ENCODE measurements at places on chromosomes 3 and 15.
A peak's percentile ranks its signal among the peaks of the same experiment; 100 is the strongest.

- no peak for DNase-seq
Observed at GRCh38 chr3:128334086-128334645, 132.5 kb downstream of the DNAJB8 start.

GRCh38 chr3:10666621-10667020, 149.4 kb upstream of the SLC6A11 start:
- peak; percentile 68 for DNase-seq

DNA sequence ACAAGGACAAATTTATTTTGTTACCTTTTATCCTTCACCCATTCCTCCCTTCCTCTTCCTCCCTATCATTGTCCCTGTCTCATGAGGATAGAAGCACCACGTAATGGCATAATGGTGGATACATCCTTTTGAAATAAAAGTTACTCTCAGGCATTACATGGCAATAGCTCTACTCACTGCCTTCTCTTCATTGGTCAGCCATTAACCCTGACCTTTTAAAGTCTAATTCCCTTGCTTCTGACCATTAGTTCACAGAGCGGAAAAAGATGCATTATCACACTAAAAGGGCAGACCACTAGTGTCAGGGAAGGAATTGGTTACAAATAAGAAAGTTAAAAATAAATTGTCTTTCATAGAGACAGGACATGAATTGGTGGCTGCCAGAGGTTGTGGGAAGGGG, 54.6 kb upstream of the EIF1B start:
- DNase-seq, result no peak

- no peak for DNase-seq
Observed at GRCh38 chr15:71559616-71560015, 250.7 kb upstream of the NR2E3 start.

DNA sequence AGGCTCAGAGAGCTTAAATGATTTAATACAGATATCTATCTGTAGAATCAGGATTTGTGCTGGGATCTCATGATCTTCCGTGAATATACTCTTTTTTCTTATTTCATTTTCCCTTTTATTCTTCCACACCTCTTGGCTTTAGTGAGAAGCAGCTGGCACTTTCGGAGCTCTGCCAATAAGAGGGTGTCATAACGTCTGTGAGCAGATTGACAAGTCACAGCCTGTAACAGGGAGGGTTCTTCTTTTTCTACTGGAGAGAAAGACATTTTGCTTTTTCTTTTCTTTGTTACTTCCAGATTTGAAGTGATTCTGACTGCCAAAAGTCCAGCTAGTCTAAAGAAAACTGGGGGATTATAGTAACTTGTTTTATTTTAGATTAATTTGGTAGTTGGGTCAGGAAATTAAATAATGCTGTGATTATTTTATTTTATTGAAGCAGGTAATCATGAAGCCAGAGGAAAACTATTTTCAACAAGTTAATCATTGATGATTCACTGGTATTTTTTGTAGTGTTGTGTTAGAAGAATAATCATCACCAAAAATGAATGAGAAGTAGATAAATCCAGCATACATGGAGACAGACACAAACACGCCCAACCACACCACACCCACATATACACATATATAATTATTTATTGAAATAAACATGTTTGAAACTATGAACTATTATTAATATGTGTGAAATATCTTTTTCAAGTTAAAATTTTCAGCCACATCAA, 69.8 kb downstream of the TNFAIP8L3 start:
- DNase-seq, result peak; percentile 21

GRCh38 chr3:146072824-146073223, 88.2 kb downstream of the PLOD2 start:
- DNase-seq, result no peak

- peak; percentile 46 for DNase-seq
Observed at GRCh38 chr3:414063-414462, 217.5 kb downstream of the CHL1 start.

GRCh38 chr15:25778161-25778560, 85.0 kb downstream of the ATP10A start:
- DNase-seq, result no peak

- DNase-seq, result no peak
Observed at GRCh38 chr15:69313432-69314000, 14.8 kb downstream of the PAQR5 start.

DNA sequence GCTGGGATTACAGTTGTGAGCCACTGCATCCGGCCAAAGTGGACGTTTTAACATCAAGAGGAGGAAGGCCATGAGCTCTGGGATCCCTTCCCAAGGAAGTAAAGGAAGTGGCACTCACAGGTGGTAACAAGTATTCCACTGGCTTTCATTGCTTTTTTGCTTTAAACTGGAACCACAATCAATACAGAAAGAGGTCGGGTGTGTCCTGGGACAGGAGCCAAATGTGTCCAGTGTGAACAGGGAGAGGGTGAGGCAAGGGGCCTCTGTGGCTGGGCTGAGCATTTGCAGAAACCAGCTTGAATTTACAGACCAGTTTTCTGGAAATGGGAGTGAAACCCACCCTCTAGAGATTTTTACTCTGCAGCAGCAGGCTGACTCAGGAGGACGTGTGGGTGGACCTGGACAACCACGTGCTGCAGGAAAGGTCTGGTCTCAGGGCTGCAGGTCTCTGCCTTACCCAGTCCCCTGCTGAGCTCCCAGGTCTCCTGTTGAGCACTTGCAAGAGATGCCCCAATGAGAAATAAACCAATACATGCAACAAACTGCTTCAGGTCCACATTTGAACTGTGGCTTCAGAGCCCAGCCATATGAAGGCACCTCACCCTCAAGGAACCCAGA, 42.8 kb upstream of the TMEM115 start:
- no peak for DNase-seq

GRCh38 chr3:126377211-126377610, 17.5 kb upstream of the CFAP100 start:
- DNase-seq, result no peak

- no peak for DNase-seq
Observed at GRCh38 chr15:64623347-64623996, 151.9 kb downstream of the RBPMS2 start.

DNA sequence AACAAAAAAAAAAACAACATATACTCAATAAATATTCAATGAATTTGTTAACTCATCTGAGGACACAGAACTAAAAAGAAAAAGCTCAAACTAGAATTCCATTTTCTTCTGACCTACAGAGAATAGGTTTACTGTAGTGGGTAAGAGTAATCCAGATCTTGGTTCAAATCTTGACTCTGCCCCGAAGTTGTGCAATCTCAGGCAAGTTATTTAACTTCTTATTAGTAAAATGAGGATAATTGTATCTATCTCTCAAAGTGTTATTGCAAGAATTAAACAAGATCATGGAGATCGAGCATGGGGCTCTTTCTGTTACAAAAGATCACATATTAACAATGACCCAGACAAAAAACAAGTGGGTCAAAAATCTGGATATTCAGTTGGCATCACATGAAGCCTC, 41.1 kb upstream of the OXTR start:
- no peak for DNase-seq

GRCh38 chr3:108152274-108152673, 61.4 kb upstream of the CD47 start:
- no peak for DNase-seq

- DNase-seq, result no peak
Observed at GRCh38 chr3:37456270-37456708, 281.9 kb upstream of the LRRFIP2 start.

- DNase-seq, result no peak
Observed at GRCh38 chr15:75736256-75736655, 23.6 kb upstream of the CSPG4 start.

DNA sequence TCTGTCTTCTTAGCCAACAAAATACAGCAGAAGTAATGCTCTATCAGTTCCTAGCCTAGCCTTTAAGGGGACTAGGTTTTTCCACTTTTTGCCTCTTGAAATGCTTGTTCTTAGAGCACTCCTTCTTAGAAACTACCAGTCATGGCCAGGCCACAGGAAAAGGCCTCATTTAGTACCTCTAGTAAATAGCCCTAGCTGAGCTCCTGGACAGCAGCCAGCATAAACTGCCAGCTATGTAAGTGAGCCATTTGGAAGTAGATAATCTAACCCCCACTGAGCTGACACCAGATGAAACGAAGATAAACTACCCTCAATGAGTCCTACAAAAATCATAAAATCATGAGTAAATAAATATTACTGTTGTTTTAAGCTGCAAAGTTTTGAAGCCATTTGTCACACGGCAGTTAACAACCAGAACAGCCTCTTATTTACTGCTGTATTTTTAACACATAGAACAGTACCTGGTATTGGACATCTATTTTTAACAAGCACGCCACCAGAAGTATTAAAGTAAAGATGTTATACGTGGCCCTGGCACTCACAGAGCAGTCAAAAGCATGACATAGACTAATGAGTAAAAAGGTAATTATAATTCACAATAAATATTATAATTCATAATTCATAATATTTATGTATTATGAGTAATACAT, 12.0 kb downstream of the TBC1D5 start:
- peak; percentile 10 for DNase-seq

DNA sequence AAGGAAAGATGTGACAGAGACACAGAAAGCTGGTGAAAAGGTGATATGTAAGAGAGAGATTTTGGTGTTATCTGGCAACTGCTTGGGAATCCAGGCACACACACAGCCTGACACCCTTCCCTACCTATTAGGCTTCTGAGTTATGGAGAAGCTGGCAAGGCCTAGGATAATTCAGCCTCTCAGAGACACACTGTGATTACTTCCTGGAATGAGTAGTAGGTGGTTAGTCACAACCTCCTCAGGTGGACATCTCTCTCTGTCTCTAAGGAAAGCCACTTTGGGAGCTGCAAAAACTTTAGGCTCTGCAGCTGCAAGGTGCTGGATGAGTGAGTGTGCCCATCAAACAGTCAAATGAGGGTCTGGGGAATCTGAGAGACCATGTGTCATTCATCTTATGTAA, 201.9 kb downstream of the PDCD6IP start:
- DNase-seq, result no peak

DNA sequence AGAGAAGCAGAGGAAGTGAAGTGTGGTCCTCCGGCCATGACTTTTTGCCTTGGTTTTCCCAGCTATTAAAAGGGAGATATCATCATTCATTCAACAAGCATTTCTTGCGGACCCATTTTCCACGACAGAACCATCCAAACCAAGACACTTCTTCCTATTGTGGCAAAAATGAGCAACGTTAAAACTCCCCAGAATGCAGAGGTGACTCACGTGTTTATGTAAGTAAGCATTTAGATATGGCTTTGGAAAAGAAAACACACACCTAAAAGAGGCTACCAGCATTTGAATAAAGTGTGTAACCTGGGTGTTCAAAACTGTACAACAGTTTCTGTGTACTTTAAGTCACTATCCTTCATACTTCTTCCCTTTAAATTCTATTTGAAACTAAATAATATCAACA, 181.3 kb downstream of the RORA start:
- DNase-seq, result no peak

DNA sequence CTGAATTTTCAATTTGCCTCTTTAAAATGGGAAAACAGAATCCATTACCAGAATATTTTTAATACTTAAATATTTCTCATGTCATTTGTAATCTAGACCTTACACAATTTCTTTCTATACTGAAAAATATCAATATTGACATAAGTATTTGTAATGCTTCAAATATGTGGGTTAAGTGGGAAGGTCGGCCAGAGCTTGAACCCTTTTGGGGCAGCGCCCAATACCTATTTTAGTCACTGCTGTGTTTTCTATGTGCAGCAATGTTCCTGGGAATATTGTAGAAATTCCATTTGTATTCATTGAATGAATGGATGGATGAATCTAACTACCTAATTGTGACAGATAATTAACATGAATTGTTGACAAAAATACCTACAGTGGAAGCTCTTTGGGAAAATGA, 459.7 kb upstream of the ZNF717 start:
- no peak for DNase-seq

DNA sequence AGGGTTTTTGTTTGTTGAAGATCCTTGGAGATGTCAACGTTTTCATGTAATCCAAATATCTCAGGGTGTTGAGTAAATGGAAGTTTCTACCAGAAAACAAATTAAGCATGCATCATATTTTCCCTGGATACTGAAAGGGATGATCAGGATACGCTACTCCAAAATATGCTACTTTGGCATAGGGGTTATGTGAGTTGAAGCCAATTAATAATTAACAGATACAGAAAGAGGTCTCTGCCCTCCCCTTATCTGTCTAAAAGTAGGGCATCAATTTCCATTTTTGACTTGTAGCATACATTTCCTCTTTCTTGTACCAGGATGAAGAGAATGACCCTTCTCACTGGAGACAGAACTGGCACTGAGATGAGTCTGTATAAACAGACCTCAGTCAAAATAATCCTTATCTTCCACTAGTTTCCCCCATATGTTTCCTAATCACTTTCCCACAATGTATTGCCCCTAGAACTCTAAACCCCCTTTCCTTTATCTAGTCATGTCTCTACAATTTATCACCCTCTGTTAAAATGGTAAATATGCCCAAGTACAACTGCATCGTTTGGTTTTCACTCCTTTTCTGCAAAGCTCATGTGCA, 17.4 kb upstream of the ASB14 start:
- no peak for DNase-seq

DNA sequence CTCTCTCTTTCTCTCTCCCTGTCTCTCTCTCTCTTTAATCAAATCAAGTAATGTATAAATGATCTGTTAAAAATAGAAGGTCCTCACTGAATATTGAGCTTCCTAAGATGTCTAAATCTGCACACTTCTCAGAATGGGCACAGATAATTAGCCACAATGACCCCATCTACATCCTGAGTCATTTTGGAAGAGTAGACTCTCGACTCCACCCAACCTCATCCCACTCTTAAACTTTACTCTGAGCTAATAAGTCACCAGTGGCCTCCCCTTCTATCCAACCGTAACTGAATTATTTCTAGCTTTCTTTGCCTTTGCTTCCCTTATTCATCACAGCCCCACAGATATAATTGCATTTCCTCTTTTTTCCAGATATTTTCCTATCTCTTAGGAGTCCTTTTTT, 326.5 kb upstream of the ZNF717 start:
- DNase-seq, result no peak

DNA sequence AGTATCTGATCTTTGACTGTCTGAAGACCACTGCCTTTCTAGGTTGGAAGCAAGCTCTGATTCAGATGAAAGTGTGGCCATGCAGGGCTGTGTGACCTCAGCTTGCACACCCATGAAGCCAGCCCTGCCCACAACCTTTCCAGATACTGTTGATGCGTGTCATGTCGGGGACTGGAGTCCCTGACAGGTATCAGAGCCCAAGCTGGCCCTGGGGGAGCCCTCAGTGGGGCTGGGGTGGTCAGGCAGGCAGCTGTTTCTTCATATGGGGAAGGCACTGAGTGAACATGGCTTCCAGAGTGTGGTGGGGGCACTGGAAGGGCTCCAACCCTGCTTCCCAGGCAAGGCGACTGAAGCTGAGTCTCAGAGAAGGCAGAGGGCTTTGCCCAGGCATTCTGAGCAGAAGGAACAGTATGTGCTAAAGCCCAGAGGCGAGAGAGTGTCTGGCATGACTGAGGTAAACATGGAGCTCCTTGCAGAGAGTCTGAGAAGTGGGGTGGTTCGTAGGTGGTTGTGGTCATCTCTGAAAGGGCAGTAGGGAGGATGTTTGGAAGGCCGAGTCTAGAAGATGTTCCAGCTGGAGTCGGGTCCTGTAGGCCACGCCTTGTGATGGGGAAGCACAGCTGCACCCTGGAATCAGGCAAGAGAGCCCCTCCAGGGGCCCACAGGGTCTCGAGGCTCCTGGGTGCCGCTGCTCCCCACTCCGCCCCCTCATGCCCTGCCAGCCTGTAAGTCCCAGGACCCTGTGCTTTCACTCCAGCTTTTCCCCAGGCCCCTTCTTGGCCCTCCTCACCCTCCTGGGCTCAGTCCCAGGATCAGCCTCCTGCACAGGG, 122.2 kb downstream of the EEFSEC start:
- DNase-seq, result no peak

All from cerebellar cortex (tissue), 1 donor.